ENCODE measurements at places on chromosomes 7 and 10.

DNA sequence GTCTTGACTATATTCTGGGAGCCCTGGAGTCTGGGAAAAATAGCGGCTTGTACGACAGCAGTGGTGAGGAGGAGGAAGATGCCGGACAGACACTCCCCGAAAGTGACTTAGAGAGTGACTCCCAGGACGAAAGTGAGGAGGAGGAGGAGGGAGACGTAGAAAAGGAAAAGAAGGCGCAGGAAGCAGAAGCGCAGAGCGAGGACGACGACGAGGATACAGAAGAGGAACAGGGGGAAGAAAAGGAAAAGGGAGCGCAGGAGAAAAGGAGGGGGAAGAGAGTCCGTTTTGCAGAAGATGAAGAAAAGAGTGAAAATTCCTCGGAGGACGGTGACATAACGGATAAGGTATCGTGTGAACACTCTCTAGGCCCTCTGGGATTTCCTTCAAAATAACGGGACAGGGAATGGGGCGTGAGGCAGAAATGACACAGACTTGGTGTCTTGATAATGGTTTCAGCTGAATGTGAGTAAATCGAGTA, 908 bp downstream of the NOM1 start:
- no peak for DNase-seq

GRCh38 chr7:151978616-151979015, 22.4 kb downstream of the GALNTL5 start:
- no peak for DNase-seq

- no peak for DNase-seq
Measured at GRCh38 chr7:7582596-7582995, 15.9 kb downstream of the MIOS start.

DNA sequence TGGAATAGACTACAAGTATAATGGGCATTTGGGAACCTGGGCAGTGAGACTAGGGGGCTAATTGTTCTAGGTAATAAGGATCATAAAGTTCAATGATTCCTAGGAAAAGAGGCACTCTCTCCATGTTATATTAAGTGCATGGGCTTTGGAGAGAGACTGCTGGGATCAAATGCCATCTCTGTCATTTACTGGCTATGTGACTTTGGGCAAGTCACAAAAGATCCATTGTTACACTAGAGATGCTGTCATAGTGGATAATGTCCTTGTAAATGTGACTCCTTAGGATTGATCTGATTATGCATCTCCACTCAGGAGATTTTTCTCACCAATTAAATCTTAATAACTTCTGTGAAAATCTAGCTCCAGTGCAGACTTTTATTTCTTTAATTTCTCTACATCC, 156.3 kb upstream of the CACNA2D1 start:
- DNase-seq = peak; percentile 41

GRCh38 chr7:66088861-66089838, 13.5 kb downstream of the ASL start:
- DNase-seq = no peak

GRCh38 chr7:29587195-29587808, 23.7 kb downstream of the PRR15 start:
- no peak for DNase-seq

DNA sequence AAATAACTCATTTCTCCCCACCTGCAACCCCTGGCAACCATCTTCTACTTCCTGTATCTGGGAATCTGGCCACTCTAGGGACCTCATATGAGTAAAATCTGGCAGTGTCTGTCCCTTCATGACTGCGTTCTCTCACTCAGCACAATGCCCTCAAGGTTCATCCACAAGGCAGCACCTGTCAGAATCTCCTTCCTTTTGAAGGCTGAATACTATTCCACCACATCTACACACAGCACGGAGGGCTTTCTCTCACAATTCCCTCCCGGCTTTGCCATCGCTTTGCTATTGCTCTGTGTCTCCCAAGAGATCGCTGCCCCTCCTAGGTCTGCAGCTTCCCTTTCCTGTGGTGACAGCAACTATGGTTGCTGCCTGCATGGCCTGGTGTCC, 174.7 kb upstream of the RHEB start:
- DNase-seq = no peak

DNA sequence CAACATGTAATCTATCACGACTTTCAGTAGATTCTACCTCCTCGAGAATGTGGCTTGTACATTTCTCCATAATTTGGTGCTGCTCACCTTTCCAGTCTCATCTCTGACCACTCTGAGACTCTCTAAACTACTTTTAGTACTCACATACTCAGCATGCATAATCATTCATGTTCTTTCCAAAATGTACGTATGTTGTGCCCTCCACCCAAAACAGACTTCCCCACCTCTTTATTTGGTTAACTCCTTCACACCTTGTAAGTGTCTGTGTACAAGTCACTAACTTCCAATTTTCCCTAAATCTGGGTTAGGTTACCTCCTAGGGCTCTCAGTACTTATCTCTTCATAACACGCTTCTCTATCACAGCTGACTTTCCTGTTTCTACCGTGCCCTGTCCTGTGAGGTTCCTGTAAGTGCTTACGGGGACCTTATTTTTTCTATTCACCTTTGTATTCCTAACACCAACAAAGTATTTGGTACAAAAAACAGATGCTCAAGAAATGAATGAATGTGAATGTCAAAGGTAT, 186.2 kb upstream of the MKLN1 start:
- no peak for DNase-seq

GRCh38 chr10:44312401-44312800, 72.5 kb downstream of the CXCL12 start:
- DNase-seq = no peak

DNA sequence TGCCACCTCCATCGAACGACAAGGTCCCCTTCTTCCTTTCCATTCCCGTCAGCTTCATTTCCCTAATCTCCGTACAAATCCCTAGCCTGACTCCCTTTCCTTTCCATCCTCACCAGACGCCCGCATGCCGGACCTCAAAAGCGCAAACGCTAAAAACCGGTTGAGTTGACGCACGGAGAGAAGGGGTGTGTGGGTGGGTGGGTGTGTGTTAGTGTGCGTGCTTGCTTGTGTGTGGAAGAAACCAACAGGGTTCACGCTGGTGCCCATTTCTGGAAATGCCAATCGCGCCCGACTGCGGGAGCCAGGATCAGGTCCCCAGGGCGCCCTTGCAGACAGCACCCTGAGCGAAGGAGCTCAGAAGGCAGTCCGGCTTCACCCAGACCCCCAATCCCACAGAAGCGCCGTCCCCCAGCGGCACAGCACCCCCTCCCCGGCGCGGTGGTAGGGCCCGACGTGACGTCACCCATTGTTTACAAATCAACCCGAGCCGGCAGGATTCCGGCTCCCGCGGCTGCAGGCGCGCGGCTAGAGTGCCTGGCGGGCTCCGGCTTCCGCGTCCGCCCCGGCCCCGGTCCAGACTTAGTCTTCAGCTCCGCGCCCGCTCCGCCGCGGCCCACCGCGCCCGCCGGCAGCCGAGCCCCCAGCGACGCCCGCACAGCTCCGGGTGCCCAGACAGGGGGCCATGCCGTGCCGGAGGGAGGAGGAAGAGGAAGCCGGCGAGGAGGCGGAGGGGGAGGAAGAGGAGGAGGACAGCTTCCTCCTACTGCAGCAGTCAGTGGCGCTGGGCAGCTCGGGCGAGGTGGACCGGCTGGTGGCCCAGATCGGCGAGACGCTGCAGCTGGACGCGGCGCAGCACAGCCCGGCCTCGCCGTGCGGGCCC, at the start of gene FRAT1:
Gene FRAT1, plus strand, starts transcription at position 500 of the 880 bp plus-strand sequence. Its CDS starts 183 bp downstream, at position 683.
- peak; percentile 97 for DNase-seq

GRCh38 chr7:131110297-131111080, 217.2 kb upstream of the MKLN1 start:
- peak; percentile 39 for DNase-seq

- peak; percentile 26 for DNase-seq
Measured at GRCh38 chr10:62492012-62492869, 118.1 kb downstream of the ZNF365 start.

DNA sequence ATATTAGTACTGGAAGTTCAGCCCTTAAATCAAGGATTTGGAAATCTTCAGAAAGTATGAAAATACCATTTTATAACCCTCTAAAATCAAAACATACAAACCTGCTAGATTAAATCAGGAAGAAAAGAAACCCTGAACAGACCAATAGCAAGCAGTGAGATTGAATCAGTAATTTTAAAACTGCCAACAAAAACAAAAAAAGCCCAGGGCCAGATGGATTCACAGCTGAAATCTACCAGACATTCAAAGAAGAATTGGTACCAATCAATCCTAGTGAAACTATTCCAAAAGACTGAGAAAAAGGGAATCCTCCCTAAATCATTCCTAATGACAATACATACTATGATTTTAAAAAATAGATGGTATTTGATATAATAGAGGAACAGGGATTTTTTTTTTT, 70.1 kb downstream of the MCU start:
- DNase-seq = no peak

GRCh38 chr10:104323760-104324201, 14.5 kb downstream of the ITPRIP start:
- no peak for DNase-seq

DNA sequence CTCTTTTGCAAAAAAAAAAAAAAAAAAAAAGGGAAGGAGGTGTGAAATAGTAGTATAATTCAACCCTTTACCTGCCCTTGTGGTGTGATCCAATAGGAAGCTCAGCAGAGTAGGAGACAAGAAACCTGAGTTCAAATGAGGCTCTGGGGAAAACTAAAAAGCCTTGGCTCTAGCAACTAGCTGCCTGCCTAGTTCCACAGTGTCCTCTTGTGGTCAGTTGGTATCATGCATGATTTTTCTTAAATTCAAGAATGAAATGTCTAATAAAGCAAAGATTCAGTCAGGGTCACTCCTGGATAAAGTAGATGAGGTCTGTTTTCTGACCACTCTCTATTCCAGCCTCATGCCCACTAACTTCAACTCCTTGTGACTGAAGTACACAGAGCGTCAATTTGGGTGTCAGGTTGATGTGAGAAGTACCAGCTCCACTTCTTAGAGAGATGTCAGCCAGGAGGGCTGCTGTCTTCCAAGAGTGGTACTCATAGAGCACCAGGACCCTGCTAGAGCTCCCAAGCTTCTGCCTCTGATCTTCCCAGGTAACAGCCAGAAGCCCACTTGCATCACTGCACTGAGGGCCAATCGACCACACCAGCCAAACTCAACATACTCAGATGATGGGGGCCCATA, 10.5 kb downstream of the LSM5 start:
- peak; percentile 74 for DNase-seq

GRCh38 chr7:157046681-157047080, 36.2 kb upstream of the MNX1 start:
- peak; percentile 47 for DNase-seq

DNA sequence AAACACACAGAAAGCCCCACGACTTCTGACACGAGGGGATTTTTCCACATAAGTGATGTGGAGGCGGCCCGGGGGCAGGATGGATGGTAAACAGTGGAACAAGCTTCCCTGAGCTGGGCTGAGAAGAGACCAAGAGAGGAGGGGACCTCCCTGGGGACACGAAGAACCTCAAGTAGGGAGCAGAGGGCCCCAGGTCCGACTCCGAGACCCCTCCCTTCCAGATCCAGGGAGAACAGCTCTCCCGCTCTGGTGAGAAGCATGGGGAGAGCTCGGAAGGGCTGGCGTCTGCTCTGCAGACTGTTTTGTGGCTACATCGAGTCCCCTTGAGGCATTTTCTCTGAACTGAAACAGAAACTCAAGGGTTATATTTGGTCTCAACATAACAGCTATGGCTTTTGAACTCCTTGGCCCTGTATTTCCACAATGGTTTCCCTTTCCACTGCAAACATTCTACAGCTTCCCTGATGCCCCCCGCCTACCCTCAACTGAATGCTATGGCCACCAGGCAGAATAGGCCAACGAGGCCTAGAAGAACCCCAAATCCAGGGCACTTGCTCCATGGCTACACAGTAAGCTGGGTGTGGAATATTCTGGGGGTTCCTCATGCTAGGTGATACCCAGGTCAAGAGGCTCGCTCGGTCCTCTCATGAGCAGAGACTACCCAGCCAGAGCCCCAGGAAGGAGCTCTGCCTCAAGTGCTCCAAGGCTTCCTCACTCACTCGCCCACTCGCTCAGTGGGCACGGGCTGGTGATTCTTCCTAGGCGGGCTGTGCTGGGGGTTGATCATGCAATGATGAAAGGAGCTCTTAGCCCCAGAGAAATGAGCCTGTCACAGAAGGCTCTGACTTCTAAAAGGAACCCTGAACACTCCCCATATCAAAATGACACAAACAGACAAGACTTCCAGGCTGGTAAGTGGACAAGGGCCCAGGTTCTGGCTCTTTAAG, 47.5 kb downstream of the FAM53B start:
- DNase-seq = no peak

DNA sequence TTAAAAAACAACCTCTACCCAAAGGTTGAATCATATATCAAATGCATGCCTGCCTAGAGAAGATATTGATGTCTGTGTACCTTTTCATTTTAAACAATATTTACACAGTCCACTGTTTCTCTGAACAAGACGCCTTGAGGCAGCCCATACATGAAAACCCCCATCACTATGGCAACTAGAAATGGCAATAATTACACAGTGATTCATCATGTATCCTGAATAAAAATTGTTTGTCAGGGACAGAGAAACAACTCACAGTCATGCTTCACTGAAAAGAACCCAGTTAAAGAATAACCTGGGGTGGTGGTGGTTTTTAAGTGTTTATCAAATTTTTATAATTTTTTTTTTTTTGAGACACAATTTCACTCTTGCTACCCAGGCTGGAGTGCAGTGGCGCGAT, 19.7 kb downstream of the DNAJC12 start:
- no peak for DNase-seq

GRCh38 chr7:41478187-41478586, 224.7 kb downstream of the INHBA start:
- no peak for DNase-seq

- no peak for DNase-seq
Measured at GRCh38 chr10:127939786-127940330, 33.0 kb downstream of the PTPRE start.

- DNase-seq = peak; percentile 96
Measured at GRCh38 chr10:21278491-21279216, 246.8 kb downstream of the SKIDA1 start.

GRCh38 chr7:70807650-70808049, 324.3 kb upstream of the GALNT17 start:
- no peak for DNase-seq

DNA sequence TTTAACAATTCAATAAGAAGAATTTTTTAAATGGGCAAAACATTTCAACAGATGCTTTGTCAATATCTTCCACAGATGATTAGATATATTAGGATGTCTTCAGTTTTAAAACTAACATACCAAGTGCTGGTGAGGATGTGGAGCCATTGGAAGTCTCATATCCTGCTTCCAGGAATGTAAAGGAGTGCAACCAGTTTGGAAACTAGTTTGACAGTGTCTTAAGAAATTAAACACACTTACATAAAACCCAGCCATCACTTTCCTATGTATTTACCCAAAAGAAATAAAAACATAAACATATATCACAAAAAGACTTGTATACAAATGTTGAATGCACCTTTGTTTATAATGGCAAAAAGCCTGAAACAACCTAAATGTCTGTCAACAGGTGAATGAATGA, 13.3 kb upstream of the AGK start:
- no peak for DNase-seq

DNA sequence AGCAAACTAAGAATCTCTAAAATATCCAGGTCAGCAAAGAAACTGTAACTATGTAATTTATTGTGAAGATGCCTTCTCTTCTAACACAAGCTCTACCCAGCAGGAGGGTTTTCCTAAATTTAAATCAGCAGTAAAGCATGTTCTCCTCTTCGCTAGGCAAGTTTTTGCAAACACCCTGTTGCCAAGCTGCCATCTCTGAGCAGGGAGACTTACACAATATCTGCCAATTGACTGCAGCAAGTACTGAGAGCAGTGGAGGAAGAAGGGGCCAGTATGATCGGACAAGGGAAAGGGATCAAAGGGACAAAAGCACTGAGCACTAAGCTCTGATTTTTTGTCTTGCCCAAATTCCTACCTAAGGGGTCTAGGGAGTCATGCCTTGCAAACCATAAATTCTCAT, 16.0 kb upstream of the LANCL2 start:
- no peak for DNase-seq

- no peak for DNase-seq
Measured at GRCh38 chr10:101881036-101881774, 37.6 kb upstream of the KCNIP2 start.
